ENCODE measurements at places on chromosomes 16 and 17. TPM values are rescaled to one million over a fixed set of nuclear protein-coding genes. Genes with fewer than 3 reads are reported as not detected.

The PABPN1L gene
- total RNA-seq, result not detected

The CCL3 gene
- not detected for total RNA-seq

The PERCC1 gene
- 0.35 TPM for total RNA-seq

The TMEM186 gene
- 13.8 TPM for total RNA-seq

The RNF43 gene
- total RNA-seq, result 4.4 TPM

The KRTAP4-5 gene
- total RNA-seq, result not detected

The KIF2B gene
- not detected for total RNA-seq

The ITPRIPL2 gene
- 15.3 TPM for total RNA-seq

The BCO1 gene
- not detected for total RNA-seq

The SHISA9 gene
- total RNA-seq, result 0.49 TPM

The ITGA3 gene
- 16.4 TPM for total RNA-seq

Data from Right ventricle myocardium inferior (tissue), 1 donor.